ENCODE measurements at places on chromosomes 2 and 18.

- DNase-seq = no peak
Observed at GRCh38 chr2:111624411-111625156, 259.4 kb downstream of the ANAPC1 start.

DNA sequence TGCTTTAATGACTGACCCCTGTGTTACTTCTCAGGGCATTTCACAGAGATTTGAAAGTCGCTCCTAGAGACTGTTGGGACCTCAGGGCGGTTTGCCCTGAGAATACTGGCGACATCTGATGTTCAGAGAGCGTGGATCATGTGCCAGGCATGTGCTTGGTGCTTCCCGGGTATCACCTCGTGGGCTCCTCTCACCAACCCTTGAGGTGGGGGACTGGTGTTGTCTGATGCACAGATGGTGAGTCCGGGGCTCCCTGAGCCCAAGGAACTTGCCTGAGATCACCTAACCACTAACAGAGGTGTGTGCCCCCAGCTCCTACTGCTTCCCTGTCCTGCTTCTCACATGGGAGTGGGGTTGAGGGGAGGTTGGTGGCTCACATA is 16.2 kb downstream of the ATOH8 start:
- no peak for DNase-seq

- DNase-seq = no peak
Observed at GRCh38 chr2:121884078-121884477, 128.6 kb downstream of the TSN start.

- no peak for DNase-seq
Observed at GRCh38 chr2:85178980-85179411, 45.8 kb downstream of the TCF7L1 start.

DNA sequence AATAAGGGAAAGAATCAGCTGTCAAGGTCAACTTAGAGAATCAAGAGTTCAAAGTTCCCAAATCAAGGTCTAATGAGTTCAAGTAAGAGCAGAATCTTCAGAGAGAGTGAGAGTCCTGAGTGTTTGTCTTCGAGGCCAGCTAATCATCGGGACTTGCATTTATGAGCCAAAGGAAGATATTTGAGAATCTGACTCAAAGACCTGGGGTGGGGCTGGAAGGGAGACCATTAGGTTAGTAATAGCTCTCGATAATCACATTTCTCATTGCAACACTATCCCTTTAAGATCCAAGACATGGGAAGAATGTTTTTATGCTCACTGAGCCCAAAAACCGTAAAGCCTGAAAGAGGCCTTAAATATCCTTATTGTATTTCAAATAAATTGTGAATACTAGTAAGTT is 72.0 kb upstream of the FSHR start:
- DNase-seq = no peak

DNA sequence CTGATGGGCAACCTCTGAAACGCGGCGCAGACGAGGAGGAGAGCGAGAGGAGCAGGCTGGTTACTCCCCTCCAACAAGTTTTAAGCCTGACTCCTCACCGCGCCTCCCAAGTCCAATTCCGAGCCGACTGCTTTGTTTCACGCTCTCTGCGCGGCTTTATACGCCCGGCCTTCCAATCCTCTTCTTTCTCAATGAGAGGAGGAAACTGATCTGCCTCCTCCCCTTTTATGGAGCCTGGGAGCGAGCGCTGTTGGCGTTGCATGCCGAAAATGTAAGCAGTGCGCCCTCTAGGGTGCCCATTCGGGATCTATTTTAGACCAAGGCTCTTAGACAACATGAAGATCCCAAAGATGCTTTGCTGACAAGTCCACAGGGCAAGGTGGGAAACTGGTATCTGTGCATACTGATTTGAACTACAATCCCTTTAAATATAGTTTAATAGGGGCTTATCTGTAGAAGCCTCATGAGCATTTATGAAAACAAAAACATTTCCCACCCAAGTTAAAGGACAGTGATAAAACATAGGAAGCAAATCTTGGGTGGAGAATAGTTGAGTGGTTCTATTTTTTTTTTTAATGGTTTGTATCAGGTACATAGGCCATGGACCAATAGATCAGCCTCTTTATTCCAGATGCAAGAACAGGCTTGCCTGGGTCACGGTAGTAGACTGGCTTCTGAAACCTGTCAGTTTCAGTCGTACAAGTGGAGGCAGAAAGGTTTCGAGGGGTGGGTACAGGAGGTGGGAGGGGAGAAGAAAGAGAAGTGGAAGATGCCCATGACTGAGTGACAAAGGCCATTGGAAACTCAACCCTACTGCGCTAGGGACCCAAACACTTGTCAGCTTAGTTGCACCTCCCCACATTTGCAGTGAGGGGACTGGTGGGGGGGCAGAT is at the start of gene RND3:
RND3 (minus strand) TSS at position 131 of the 893 bp plus-strand sequence. CDS start 250 bp downstream, outside the sequence.
- no peak for DNase-seq

DNA sequence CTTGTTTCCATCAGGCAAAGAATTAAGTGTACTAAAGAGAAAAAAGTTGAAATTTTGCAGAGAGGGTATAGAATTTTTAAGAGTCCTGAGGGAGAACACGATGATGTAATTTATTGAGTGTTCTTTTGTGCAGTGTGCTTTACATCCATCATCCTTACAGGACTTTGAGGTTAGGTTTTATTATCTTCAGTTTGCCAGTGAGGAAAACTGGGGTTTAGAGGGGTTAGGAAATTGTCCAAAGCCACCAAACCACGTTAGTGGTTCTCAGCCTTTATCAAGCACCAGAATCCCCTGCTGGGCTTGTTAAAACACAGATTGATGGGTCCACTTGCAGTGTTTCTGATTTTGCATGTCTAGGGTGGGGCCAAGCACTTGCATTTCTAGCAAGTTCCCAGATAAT is 277.5 kb downstream of the KCNS3 start:
- DNase-seq = no peak

GRCh38 chr2:12262681-12263436 is 453.9 kb upstream of the TRIB2 start:
- DNase-seq = no peak

GRCh38 chr2:40430776-40431599 is 20.9 kb downstream of the SLC8A1 start:
- no peak for DNase-seq

- no peak for DNase-seq
Observed at GRCh38 chr2:107570876-107571275, 255.8 kb upstream of the RGPD4 start.

DNA sequence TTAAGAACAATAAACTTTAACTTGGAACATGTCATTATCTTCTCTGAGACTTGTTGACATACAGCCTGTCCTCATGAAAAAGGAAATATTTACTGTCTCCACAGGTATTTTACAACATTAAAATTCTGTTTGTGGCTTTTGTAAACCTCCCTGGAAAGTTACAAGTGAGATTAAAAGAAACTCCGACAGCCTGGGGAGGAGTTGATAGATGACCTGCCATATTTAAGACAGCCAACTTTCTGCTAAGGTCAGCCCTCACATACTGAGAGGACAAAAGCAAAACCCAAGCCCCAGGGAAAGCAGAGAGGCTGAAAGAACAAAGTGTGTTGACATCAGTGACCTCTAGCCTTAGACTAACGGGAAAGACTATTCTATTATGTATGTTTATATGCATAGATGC is 350.2 kb downstream of the RIT2 start:
- DNase-seq = no peak

DNA sequence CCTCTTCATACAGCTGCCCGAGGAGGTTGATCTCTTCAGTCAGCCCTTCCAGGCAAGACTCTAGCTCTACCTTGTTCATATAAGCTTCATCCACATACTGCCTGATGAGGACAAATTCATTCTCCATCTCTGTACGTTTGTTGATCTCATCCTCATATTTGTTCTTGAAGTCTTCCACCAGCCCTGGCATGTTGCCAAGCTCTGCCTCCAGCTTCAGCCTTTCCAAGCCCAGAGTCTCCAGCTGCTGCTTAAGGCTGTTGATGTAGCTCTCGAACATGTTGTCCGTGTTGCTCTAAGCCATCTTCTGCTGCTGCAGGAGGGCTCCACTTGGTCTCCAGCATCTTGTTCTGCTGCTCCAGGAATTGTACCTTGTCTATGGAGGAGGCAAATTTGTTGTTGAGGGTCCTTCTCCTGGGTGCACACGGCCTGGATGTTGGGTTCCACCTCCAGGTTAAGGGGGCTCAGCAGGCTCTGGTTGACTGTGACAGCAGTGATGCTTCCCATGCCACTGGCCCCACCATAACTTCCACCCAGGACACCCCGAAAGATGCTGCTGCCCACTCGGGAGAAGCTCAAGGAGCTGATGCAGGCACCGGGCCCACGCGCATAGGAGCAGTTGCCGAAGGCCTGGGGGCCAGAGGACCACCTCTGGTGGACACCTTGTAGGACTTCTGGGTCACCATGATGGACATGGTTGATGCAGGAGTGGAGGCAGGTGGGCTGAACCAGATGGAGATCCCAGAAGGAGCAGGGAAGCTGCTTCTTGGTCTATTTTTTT is 30.3 kb downstream of the ICA1L start:
- DNase-seq = no peak

- DNase-seq = no peak
Observed at GRCh38 chr2:56624181-56624580, 440.4 kb downstream of the CCDC85A start.

DNA sequence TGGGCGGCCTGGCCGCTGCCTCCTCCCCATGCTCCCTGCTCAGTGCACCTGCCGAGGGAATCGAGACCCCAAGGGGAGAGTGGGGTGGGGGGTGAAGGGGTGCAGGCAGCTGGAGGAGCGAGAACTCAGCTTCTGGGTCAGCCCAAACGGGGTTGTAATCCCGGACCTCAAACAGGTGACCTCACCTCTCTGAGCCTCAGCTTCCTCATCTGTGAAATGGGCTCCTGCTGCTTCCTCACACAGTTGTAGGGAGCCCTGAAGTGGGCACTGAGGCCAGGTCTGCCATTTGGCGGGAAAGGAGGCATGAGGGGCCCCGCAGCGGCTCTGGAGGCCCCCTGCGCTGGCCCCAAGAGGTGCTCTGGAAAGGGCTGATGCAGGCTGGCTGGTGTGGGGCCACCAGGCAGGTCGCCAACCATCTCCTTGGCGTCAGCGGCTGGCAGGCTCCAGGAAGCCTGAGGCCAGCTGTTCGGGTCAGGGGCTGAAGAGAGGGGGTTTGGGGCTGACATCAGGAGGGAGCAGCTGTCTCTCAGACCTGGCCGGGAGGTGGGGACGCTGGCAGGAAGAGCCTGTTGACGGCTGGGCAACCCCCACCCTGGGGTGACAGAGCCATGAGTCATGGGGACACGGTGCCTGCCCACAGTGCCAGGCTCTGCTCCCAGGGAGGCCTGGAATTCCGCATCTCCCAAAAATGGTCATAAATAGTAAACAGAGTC is 4.9 kb downstream of the KLHL30 start:
- DNase-seq = no peak

- no peak for DNase-seq
Observed at GRCh38 chr2:164696634-164697033, 75.4 kb upstream of the GRB14 start.

- no peak for DNase-seq
Observed at GRCh38 chr2:227407591-227408151, 19.9 kb upstream of the SCYGR1 start.

GRCh38 chr2:7525746-7526145 is 608.5 kb downstream of the RNF144A start:
- no peak for DNase-seq

- no peak for DNase-seq
Observed at GRCh38 chr2:67486041-67486796, 89.1 kb downstream of the ETAA1 start.

GRCh38 chr2:46982351-46983064 is 66.9 kb upstream of the MCFD2 start:
- DNase-seq = no peak

- no peak for DNase-seq
Observed at GRCh38 chr2:137797641-137798040, 166.6 kb upstream of the HNMT start.

GRCh38 chr2:148948868-148949267 is 73.8 kb downstream of the KIF5C start:
- no peak for DNase-seq

DNA sequence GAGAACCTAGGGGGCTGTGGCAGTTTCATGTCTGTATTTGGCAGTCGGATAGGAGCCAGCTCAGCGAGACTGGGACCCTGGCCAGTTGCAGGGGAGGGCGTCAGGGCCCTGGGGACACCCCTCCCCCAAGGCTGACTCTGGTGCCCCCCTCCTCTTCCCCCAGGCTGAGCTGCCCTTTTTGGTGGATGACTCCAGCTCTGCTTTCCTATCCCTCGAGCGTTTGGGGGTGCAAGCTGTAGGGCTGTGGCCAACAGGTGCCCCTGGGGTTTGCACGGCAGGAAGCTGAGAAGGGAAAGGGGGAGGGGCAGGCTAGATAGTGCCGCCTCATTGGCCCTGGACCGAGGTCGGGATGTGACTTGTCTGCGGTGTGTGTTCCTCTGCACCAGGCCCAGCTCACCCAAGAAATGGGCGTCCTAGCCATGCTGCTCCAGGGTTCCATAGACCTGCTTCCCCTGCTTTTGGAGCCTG is 26.4 kb downstream of the SPEG start:
- no peak for DNase-seq

DNA sequence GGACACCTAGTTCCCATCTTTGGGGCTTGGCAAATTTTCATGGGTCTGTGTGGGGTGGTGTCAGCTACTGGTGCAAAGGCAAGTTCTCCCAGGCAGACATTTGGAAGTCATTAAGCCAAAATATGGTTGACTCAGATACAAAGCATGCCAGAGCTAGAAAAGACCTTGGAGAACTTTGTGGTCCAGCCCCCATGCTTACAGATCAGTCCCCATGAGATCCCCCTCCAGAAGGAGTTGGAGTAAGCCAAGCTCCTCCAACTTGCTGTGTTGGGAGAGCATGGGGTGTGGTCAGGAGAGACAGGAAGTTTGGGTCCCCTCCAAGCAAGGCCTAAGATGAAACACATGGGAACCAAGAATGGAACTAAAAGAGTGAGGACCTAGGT is 224.5 kb downstream of the CYP26B1 start:
- no peak for DNase-seq

DNA sequence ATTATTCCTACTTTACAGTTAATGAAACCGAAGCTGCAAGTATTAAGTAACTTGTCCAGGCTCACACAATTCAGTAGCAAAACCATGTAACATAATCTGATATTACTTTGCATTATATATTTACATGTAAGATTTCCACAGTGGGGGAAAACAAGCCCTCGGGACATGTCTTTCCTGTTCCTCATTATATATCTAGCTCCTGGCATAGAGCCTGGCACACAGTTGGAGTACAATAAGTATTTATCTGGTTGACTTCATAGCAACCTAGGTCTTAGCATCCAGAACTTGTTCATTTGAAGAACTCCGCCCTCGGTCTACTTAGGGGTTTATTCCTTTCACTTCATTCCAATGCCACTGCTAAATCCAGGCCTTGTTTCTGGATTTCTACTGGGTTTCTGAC is 1.6 kb upstream of the RBM45 start:
- no peak for DNase-seq

DNA sequence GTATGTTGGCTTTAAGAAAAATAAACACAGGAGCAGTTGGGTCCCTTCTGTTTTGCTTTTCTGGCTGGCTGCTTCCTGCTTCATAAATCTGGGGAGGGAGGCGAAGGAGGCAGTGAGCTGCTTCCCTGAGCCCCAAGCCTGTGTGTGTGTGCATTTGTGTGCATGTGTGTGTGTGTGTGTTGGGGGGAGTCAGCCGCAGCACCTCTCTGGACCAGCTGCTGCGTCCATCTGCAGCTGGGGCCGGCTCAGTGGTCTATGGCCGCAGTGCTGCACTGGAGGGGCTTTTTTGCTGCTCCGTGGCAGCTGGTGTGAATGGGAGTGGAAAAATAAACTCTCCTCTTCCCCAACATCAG is 192.3 kb downstream of the RNF144A start:
- no peak for DNase-seq

- no peak for DNase-seq
Observed at GRCh38 chr2:70830366-70830765, 5.2 kb downstream of the CD207 start.
